ENCODE measurements at places on chromosomes 11 and 22.

- no peak for DNase-seq
These were observed 8.9 kb upstream of the NLRP6 start for GRCh38 chr11:269146-269890.

GRCh38 chr11:86313793-86314192 is 11.8 kb downstream of the HIKESHI start:
- no peak for DNase-seq

DNA sequence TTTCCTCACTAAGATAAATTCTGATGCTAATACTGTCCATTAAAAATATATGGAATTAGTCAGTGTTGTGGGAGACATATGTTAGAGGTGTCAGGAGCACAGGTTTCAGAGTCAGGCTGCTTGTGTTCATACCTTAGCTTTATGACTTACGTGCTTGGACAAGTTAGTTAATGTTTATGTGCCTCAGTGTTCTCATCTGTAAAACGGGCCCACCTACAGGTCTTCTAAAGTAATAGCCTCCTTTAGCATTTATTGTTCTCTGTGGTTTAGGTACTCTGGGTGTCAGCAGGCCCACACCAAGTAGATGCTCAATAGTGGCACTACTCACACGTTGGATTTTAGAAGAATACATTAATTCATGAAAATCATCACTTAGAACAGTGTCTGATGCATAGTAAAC is 308.7 kb upstream of the ZC3H12C start:
- DNase-seq, result no peak

GRCh38 chr11:1667121-1667850 is 29.7 kb upstream of the KRTAP5-6 start:
- DNase-seq, result no peak

GRCh38 chr22:50476868-50477267 is 2.0 kb upstream of the SBF1 start:
- DNase-seq, result no peak

DNA sequence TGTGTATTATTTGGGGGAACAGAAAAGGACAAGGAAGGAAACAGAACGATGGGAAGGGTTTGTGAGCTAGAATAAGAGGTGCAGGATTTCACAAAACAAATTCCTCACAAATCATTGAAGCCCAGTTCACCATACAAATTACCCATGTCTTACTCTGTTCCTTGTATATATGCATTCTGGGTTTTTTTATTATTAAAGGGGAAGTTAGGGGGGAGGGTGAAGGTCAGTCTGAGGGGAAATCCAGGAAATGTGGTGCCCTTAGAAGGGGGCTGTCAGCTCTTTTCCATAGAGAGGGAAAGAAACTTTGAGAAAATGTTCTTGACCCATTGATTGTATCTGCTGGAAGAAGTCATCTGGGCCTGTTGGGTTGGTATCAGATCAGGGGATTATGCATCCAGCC is 90.8 kb downstream of the RNF169 start:
- no peak for DNase-seq

GRCh38 chr11:77884186-77884828 is 63.4 kb downstream of the AAMDC start:
- no peak for DNase-seq

GRCh38 chr11:41779401-41779960 is 320.0 kb upstream of the LRRC4C start:
- DNase-seq, result no peak

DNA sequence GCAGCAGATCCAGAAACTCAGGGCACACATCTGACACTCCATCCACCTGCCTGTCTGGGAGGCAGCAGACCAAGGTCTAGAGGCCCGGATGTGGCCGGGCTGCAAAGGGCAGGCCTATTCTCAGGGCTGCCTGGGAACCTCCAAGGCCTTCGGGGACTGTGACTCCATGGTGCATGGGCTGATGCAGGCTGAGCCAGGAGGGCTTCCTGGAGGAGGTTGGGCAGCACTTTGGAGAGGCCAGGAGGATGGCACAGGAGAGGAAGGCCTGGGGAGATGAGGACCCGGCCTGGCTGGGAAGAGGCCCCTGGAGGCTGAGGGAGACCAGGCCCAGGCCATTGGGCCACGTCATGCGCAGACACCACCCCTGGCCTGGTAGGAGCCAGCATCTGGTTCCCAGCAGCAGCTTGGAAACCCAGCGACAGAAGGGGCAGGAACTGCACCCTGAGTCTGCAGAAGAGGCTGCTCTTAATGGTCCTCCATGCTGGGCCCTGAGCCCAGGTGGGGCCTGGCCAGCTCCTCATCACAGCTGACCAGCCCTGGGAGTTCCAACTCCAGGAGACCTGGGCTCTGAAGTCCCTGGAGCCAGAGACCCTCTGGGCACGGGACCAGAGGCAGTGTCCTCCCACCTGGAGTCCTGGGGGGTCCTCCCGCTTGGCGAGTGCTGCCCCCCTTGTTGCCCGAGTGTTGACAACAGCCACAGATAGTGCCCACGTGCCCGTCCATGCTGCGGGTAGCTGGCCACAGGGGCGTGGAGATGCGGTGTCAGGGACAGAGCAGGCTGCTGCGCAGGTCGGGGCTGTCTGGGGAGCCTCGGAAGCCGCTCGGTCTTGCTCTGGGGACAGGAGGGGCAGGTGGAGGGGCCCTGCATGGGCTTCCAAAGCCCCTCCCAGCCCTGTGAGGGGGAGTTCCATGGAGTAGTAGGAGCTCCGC is 5.5 kb downstream of the PHLDA2 start:
- DNase-seq, result no peak

DNA sequence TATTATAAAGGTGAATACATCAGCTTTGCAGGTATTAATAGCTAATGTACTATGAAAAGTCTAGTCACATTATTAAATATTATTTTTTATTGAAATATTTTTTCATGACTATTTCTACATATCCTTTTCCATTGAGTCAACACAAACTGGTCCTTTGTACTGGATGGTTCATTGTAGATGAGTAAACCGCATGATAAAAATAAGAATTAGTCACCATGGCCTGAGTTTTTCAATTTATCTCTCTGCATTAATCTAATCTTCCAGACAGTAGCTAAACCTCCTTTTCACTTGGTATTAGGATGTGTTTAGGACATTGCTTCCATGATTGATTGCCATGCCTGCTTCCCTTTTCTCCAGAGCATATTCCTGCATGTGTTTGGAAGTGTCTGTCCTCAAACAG is 439.4 kb upstream of the ARHGAP42 start:
- DNase-seq, result no peak

DNA sequence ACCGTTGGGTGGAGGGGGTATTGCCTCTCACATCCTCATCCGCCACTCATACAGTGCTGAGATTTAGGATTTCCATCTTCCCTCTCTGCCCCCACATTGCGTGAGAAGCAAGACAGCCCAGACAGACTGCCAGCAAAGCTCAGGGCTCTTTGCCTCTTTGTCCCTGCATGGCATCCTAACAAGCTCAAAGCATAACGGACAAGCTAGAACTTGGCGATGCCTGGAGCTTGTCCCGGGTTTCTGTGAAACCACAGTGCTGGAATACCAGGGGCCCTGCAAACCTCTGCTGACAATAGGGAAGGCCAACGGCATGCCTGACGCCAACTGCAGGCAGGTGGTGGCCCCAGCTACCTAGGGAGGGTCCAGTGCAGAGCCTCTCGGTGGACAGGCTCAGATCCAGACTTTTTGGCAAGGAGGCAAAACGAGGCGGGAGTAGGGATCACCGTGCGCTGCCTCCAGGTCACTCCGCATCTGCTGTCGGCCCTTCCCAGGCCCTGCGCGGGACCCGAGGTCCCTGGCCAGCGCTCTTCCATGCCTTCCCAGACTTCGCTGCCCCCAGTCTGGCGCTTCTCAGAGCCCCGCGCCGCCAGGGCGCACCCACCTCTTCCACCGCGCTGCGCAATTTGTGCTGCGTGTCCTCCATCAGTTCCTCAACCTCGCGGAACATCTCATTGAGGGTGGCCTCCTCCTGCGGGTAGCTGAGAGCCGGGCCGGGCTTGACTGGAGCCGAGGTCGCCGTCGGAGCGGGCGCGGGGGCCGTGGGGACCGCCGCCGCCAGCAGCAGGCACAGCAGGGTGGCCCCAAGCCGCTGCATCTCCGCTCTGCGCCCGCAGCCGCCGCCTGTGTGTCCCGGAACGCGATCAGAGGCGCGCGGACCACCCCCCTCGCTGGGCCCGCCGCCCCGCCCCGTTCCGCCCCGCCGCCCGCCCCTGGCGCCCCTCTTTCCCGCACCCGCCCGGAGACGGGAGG is at the start of gene DKK3:
TSS of gene DKK3 (minus strand) at position 858 of the 969 bp plus-strand sequence. CDS start at position 814, 44 bp downstream.
- DNase-seq, result no peak

GRCh38 chr11:125315079-125315740 is 150.7 kb downstream of the PKNOX2 start:
- DNase-seq, result no peak

- no peak for DNase-seq
These were observed 112.2 kb downstream of the NCAM1 start for GRCh38 chr11:113073290-113073953.

DNA sequence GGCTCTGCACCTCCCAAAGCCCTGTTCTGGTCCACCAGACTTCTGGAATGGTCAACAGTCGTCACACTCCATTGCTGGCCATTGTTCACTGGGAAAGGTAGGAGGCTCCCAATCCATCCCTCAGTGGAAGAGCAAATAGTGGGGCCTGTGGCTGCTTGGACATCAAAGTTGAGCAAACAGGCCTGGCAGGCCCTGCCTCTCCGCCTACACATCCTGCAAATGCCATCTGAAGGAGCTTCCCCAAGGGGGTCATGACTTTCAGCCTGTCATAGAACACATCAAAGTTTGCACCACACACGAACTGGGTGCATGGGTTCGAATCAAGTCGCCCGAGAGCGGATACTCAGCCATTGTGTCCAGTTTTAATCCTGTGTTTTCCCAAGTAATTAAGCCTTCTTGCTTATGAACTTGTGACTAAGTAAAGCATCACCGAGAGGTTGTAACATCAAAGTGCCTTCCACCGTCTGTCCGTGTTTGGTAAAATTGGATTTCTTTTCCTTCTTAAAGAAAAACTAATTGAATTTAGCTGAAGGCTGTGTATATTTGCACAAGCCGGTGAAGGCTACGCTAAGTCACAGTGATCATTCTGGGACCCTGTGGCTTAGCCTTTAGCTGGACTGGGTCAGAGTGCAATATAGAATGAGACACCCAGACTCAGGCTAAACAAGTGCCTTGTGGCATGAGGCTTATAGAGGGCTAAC is 36.1 kb downstream of the CLPB start:
- no peak for DNase-seq

- no peak for DNase-seq
These were observed 82.9 kb downstream of the MAML2 start for GRCh38 chr11:96260067-96260511.

DNA sequence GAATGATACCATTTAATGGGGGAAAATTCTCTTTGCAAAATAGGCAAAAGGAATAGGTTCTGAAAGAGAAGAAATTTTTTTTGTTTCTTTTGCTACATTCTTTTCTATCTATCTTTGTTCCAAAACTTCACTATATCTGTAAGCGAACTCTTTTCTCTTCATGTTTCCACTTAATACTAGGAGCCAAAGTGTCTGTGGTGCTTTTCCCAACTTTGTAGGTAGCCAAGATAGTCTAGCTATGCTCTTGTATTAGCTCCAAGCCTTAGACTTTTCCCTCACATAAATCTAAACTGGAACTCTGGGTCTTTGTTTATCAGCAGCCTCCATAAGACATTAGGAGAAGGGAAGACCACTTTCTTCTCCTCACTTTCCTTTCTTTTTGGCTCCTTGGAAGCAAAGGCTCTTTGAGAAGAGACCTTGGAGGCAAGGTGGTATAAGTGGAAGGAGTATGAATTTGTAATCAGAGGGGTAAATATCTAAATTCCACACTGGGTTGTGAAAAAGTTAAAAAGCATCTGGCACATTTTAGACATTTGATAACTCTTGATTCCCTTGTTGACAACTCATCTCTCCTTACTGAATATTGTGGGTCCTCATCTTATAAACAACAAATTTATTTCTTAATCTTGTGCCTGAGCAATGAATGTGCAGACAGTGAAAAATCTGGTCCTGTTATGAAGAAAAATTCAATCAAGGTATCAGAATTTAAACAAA is 130.0 kb downstream of the EHF start:
- no peak for DNase-seq

GRCh38 chr11:1036303-1036923 is at the start of gene MUC6:
TSS of gene MUC6 (minus strand) at chr11:1036718. CDS start at chr11:1036655, 63 bp downstream.
- no peak for DNase-seq

GRCh38 chr22:19972652-19973550 is 31.3 kb upstream of the TXNRD2 start:
- no peak for DNase-seq

- DNase-seq, result no peak
These were observed 9.1 kb upstream of the ZBED5 start for GRCh38 chr11:10866893-10867331.

- DNase-seq, result no peak
These were observed 217.6 kb upstream of the ANO5 start for GRCh38 chr11:21975242-21975641.

- DNase-seq, result no peak
These were observed 1.4 kb downstream of the CEP57 start for GRCh38 chr11:95791709-95792033.

GRCh38 chr22:46684706-46685105 is 53.3 kb downstream of the CERK start:
- DNase-seq, result no peak

GRCh38 chr11:68300076-68300830 is 12.1 kb upstream of the LRP5 start:
- DNase-seq, result no peak

- no peak for DNase-seq
These were observed 18.2 kb downstream of the ST14 start for GRCh38 chr11:130177782-130178181.

DNA sequence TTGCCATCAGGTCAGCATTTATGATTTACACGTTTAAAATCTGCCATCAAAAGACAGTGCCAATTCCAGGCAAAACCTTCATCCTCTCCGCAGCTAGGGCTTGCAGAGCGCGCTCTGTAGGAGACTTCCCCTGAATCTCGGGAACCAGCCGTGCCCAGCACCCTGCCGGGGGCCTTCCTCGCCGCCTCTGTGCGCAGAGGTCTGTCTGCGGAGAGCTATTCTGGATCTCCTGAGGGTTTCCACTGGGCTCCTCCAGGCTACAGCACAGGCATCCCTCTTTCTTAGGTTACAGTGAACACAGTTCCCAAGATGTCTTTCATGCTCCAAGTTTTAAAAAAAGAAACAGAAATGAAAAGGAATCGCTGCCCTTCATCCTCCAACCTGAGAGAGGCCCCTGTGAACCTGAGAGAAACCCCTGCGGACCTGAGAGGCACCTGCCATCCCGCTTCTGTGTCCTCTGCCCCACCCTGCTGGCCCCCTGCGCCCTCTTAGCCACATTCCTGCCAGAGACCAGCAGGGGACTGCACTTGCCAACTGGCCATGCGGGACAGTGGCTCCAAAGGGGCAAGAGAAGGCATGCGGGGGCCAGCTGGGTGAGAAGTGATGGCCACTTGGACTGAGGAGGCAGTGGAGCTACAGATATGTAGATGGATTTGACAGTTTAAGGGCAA is 16.1 kb downstream of the TP53AIP1 start:
- no peak for DNase-seq

DNA sequence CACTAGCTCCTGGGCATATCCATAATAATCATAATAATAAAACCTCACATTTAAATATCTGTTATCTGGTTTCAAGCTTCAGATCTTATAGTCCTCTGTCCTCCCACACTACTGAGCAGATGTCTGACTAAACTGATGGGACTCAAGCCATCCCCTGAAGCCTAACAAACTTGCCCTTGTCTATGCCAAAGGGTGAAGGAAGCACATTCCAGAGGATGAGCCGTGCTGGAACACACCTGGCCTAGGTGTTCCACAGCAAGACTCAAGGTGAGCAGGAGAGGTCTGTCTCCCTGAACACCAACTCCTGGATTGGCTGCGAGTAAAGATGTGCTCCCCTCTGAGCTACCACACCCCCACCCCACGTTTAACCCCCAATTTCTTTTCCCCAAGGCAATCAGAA is 14.7 kb downstream of the SCUBE2 start:
- DNase-seq, result no peak
